ENCODE measurements at places on chromosomes 5 and 9.
A peak's percentile ranks its signal among the peaks of the same experiment; 100 is the strongest.

DNA sequence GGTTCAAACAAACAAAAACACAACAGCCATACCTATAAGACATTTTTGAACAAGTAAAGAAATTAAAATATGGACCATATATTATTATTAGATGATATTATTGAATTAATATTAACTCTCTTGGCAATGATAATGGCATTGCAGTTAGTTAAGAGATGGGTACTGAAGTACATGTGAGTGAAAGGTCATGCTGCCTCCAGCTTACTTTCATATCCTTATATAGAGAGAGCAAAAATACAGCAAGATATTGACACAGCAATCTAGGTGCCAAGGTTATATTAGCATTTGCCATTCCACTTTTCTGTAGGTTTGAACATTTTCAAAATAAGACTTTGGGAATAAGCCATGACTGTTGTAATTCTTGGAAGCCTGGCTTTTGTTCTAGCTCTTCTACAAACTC is 6.1 kb downstream of the TNFSF8 start:
- DNase-seq: no peak

DNA sequence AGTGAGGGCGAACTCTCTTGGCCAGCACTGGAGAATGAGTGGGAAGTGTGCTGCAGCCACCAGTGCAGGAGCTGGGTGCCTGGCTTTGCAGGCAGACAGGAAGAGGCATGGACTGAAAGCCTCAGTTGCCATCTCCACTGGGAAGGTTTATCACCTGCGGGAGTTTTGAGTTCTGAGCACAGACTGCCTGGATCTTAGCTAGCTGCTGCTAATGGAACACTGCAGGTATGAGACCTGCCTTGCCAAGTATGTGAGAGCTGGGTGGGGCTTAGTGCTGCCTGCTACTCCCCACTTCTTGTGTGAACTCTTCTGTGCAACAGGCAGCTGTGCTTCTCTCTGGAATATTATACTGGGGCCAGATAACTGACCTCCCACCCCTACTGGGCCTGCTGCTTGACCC is 424.1 kb downstream of the TLR4 start:
- DNase-seq: no peak

GRCh38 chr9:108047264-108047663 is 557.7 kb upstream of the KLF4 start:
- no peak for DNase-seq

DNA sequence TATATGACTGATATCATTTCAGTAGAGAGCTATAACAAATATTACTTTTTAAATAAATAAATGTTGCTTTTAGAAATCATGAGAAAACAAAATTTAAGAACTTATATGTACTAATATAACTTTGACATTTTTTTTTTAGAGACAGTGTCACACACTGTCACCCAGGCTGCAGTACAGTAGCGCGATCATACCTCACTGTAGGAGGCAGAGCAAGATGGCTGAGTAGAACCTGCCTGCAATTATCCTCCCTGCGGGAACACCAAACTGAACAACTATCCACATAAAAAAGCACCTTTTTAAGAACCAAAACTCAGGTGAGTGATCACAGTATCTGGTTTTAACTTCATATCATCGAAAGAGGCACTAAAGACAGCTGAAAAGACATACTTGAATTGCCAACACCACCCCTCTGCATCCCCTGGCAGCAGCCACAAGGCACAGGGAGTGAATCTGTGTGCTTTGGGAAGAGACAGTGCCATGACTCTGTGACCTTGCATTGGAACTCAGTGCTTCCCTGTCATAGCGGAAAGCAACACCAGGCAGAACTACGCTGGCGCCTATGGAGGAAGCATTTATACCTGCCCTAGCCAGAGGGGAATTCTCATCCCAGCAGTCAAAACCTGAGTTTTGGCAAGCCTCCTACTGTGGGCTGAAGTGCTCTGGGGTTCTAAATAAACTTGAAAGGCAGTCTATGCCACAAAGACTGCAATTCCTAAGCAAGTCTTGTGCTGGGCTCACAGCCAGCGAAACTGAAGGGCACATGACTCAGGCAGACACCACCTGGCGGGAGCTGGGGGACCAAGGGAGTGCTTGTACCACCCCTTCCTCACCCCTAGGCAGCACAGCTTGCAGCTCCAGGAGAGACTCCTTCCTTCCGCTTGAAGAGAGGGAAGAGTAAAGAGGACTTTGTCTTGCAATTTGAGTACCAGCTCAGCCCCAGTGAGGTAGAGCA is 142.7 kb downstream of the FBXL17 start:
- DNase-seq: no peak

GRCh38 chr5:159545156-159545555 is 214.9 kb upstream of the IL12B start:
- DNase-seq: no peak

DNA sequence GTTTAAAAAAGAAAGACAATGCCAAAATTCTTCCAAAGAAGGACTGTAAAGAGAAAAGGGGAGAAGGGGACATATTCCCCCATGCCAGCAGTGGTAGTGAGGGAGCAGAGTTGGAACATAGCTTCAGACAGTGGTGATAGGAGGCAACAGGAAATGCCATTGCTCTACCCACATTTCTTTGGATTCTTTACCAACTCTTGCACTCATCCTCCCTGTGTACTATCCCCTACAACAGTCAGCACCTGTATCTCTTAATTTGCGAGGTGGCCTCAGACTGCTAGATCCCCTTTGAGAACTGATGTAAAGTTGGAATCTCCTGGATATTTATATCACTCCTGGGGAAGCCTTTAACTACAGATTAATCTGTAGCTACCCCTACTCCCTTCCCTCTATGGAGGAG is 320.6 kb upstream of the PTGER4 start:
- DNase-seq: no peak

DNA sequence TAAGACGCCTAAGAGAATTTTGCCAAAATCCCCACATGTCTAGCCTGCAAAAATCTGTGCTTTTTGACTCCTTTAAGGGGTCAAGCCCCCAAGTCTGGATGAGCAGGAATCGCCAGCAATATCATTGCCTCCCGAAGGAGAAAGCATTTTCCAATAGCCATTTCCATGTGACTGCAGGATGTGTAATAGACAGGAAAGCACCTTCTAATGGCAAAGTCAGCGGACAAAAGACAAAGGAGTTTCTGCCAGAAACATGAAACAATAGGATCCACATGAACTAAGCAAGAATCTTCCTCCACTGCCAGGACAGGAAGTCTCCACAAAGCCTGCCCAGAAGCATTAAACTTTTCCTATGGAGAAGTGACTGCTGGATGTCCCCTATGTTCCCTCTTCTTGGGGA is 177.1 kb upstream of the PCSK5 start:
- DNase-seq: no peak

GRCh38 chr5:81552852-81553566 is 159.1 kb upstream of the ACOT12 start:
- DNase-seq: no peak

GRCh38 chr9:10242255-10242654 is 370.5 kb downstream of the PTPRD start:
- DNase-seq: no peak

- no peak for DNase-seq
These were observed 44.8 kb downstream of the PRLR start for GRCh38 chr5:35185518-35185917.

GRCh38 chr5:73853091-73853490 is 227.1 kb downstream of the ARHGEF28 start:
- no peak for DNase-seq

GRCh38 chr9:126399789-126400188 is 73.2 kb downstream of the MVB12B start:
- no peak for DNase-seq

- no peak for DNase-seq
These were observed 56.4 kb downstream of the BARX1 start for GRCh38 chr9:93898502-93899426.

- DNase-seq: peak; percentile 94
These were observed 13.0 kb downstream of the CXXC5 start for GRCh38 chr5:139660923-139661814.

GRCh38 chr5:112965733-112966306 is 10.8 kb upstream of the DCP2 start:
- DNase-seq: no peak

DNA sequence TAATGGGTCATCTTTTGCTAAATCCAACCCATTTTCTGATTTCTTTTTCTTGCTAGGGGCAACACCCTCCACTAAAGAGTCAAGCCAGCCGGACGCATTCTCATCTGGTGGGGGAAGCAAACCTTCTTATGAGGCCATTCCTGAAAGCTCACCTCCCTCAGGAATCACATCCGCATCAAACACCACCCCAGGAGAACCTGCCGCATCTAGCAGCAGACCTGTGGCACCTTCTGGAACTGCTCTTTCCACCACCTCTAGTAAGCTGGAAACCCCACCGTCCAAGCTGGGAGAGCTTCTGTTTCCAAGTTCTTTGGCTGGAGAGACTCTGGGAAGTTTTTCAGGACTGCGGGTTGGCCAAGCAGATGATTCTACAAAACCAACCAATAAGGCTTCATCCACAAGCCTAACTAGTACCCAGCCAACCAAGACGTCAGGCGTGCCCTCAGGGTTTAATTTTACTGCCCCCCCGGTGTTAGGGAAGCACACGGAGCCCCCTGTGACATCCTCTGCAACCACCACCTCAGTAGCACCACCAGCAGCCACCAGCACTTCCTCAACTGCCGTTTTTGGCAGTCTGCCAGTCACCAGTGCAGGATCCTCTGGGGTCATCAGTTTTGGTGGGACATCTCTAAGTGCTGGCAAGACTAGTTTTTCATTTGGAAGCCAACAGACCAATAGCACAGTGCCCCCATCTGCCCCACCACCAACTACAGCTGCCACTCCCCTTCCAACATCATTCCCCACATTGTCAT is 72.0 kb downstream of the NUP214 start:
- no peak for DNase-seq

DNA sequence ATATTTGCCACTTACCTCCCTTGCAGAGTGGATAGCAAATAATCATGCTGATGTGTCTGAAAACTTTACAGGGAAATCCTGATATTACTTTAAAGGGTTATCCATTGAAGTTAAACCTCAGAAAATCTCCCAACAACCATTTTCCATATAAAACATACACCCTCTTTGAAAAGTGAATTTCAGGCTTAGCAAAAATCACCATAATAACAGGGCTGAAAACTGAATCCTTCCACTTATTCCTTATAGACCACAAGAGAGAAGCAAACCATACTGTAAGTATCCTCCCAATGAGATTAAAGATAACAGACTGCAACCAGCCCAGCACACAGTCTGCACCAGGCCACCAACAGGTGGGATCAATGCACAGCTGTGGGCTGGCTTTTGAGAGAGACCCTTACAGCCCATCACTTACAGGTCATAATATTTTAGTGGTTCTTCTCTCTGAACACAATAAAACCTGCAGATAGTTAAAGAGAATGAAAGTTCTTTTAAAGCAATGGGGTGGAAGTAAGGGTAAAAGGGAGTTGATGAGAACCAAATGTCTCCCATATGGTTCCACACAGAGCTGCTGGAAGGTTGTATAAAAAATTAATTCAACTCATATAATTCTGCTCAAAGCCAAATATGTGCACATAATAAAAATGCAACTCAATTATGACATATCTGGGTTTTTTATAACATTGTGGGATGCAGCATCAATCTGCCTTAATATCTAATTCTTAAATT is 376.2 kb upstream of the GRAMD2B start:
- no peak for DNase-seq

- no peak for DNase-seq
These were observed 132.0 kb downstream of the FAM174A start for GRCh38 chr5:100667161-100667630.

DNA sequence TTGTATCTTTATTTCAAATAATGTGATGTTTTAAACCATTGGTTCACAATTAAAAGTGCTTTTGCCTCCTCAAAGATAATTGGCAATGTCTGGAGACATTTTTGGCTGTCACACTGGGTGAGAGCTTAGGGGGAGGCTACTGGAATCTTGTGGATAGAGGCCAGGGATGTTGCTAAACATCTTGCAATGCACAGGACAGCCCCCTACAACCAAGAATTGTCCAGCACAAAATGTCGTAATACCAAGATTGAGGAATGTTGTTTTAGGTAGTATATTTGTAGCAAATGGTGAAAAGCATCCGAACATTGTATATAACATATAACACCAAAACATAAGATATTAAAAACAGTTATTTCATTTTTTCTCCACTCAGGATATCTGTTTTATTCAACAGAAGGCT is 99.8 kb downstream of the SLC44A1 start:
- no peak for DNase-seq

GRCh38 chr5:107874795-107875194 is 204.1 kb upstream of the EFNA5 start:
- DNase-seq: no peak

DNA sequence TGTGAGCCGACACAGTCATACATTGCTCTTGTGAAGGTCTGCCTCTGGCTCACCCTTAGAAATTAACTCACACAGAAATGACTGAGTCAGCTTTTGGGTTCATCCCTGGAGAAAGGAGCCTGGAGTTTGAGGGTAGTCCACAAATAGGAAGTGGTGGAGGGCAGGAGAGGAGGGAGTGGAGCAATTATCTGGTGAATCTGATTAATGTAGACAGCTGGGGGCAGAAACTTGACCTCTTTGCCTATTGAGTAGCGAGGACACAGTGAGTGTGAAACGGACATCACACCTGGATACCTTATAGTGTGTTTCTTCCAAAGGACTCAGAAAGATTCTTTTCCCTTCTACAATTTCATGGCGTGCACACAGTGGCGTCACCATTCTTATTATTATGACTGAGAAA is 48.5 kb upstream of the MSX2 start:
- no peak for DNase-seq

DNA sequence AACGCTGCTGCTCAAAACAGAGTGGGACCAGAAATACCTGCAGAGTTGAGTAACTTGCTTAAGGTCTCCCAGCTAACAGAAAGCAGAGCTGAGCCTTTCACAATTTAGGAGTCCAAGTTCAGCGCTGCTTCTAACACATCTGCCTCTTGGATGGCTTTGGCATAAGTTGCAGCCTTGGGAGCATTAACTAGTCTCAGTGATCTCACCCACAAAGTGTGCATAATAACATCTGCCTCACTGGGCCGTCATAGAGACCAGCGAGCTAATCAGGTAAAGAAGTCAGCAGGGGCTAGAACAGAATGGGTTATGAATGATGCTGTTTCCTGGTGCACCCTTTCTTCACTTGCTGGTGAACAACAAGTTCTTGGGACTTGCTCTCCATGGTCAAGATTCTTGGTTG is 36.5 kb downstream of the WWC1 start:
- no peak for DNase-seq

- no peak for DNase-seq
These were observed 16.5 kb downstream of the MRPL36 start for GRCh38 chr5:1783216-1783554.

- no peak for DNase-seq
These were observed 103.7 kb downstream of the ARL15 start for GRCh38 chr5:54206580-54207229.

DNA sequence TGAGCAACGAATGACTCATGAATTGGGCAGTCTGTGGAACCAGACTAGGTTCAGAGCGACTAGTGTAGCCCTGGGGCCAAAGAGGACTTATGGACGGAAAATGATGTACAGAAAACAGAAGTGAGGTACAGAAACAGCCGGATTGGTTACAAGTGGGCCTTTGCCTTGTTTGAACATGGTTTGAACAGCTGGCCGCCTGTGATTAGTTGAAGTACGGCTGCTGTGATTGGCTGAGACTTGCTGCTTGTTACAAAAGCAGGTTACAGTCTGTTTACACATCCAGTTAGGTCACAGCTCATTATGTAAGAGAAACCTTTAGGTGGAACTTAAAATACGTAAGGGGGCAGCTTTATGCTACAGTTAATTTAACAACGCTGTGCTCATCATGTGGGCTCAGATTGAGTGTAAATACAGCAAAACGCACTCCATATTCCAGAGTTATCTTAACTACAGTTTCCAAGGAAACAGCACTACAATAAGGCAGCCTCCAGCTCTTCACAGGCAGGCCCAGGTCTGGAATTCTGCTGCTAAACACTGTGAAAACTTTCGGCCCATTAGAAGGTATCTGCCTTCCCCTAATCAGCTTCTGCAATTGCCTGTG is 6.5 kb downstream of the AMACR start:
- DNase-seq: no peak

- DNase-seq: no peak
These were observed 13.9 kb downstream of the SLC23A1 start for GRCh38 chr5:139369181-139369580.
